ENCODE measurements at places on chromosomes 1 and 21.
A peak's percentile ranks its signal among the peaks of the same experiment; 100 is the strongest.

- no peaks in the 10 kb centered on the region for H3K27me3 ChIP-seq
- no peak overlapping the region for H3K4me3 ChIP-seq
- H3K36me3 ChIP-seq: no peaks in the 10 kb centered on the region
- peaks cover 11% of the 10 kb centered on the region for H3K4me1 ChIP-seq
These were observed 49.7 kb upstream of the HSD17B7 start for GRCh38 chr1:162740755-162741154.

GRCh38 chr1:18013216-18013615 is 94.4 kb upstream of the IGSF21 start:
- no peaks in the 10 kb centered on the region for H3K27me3 ChIP-seq
- no peaks in the 10 kb centered on the region for H3K36me3 ChIP-seq
- H3K27ac ChIP-seq: no peak overlapping the region
- H3K4me1 ChIP-seq: no peaks in the 10 kb centered on the region

- H3K27me3 ChIP-seq: no peaks in the 10 kb centered on the region
- no peaks in the 10 kb centered on the region for H3K36me3 ChIP-seq
- no peak overlapping the region for H3K4me3 ChIP-seq
- H3K4me1 ChIP-seq: no peaks in the 10 kb centered on the region
- no peak overlapping the region for H3K27ac ChIP-seq
These were observed 103.9 kb downstream of the ADGRL4 start for GRCh38 chr1:78902641-78903040.

GRCh38 chr21:29396951-29397455 is 98.3 kb downstream of the BACH1 start:
- DNase-seq: no peak
- H3K4me3 ChIP-seq: no peak overlapping the region
- no peaks in the 10 kb centered on the region for H3K36me3 ChIP-seq
- H3K27ac ChIP-seq: no peak overlapping the region

GRCh38 chr1:178341261-178341956 is 155.4 kb downstream of the CLEC20A start:
- H3K27me3 ChIP-seq: no peaks in the 10 kb centered on the region
- DNase-seq: no peak
- H3K27ac ChIP-seq: no peak overlapping the region
- no peak overlapping the region for H3K4me3 ChIP-seq

DNA sequence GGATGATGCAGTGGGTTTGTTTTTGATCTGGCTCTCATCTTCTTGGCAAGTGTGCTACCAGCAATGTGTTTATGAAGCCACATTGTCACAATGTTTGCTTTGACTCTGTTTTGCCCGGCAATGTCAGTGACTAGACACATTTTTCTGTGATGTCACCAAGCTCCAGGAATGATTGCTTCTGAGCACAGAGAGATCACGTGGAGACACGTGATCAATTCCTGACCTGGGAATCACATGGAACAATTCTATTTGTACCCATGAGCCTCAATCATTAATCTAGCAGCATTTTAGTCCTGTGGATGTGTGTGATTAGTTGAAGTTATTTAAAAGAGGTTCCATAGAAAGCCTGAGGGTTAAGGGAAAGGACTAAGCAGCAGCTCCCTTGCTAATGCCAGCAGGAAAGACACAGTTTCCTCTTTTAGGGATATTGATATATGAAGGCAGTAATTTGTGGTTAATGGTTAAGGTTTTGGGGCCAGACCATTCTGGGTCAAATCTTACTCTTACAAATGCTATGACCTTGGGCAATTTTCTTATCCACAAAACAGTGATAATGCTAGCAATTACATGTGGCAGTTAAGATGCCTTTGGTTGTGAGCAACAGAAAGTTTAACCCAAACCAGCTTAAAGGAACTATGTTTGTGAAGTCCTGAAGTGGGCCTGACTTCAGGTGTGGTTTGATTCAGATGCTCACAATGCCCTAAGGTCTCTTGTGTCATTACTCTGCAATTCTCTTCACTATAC is 59.0 kb downstream of the FASLG start:
- H3K27ac ChIP-seq: no peak overlapping the region
- no peak for DNase-seq
- H3K36me3 ChIP-seq: no peaks in the 10 kb centered on the region
- no peaks in the 10 kb centered on the region for H3K27me3 ChIP-seq

GRCh38 chr1:91712981-91713841 is 172.7 kb downstream of the TGFBR3 start:
- DNase-seq: no peak
- peak overlapping the region; percentile 47 for H3K27ac ChIP-seq
- no peaks in the 10 kb centered on the region for H3K4me1 ChIP-seq
- H3K27me3 ChIP-seq: no peaks in the 10 kb centered on the region

All from liver (tissue), 10 donors.